ENCODE measurements at places on chromosomes 13 and 19.

DNA sequence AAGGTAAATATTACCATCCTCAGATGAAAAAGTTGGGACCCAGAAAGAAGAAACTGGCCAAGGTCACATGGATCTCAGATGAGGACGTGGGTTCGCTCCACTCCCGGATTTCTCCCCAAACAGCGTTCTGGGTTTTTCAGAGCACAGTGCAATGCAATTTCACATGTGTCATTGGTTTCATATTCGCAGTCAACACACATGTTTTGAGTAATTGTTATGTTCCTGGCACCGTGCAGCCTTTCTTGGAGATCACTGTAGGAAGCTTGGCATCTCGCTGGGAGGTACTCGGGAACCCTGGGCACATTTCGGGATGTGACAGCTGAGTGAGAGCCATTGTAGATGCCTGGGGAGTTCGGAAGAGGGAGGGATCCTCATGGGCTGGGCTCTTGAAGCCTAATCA lies 26.2 kb upstream of the CEBPG start:
- no peak for DNase-seq

DNA sequence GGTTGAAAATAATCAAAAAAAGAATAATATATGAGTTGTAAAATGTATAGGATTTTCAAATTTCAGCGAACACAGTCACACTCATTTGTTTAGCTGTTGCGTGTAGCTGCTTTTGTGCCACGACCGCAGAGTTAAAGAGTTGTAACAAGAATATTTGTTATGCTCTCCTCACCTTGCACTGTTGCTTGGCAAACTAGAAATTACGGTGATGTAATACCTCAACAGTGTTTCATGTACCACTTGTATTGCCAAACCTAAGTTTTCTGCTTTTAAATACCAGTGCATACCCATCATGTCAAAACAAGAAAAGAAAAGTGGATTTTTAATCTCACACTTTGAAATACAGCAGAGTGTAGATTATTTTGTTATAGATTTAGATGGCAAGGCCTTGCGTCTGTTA lies 201.1 kb downstream of the NBEA start:
- no peak for DNase-seq

GRCh38 chr13:72983085-72983768 lies 75.6 kb upstream of the KLF5 start:
- DNase-seq, result no peak

DNA sequence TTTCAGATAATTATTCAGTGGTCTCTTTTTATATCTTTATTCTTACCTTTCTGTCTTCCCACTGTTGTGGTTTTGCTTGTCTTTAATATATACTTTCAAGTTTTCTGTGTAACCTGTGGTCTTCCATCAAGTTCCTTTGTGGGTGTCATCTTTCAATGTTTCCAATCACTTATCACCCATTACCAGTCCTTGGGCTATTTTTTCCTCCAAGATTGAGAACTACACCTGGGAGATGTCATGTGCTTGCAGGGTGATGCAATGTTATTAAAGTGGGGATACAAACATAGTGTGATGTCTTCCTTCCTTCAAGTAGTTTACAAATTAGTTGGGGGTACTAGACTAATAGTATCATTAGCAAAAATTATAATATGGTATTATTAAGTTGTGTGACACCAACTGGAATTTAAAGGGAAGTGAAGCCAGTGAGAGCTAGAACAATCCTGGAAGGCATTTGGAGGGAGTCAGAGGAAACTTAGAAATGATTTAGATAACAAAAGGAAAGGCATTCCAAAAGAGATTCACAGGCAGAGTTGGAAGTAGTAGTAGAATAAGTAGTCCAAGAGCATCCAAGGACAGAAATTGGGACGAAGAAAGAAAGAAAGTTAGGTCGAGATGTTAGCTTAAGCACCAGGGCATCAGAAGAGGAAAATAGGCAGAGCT lies 3.4 kb downstream of the FNDC3A start:
- DNase-seq, result peak; percentile 71

GRCh38 chr19:32287086-32287485 lies 58.3 kb upstream of the ZNF507 start:
- DNase-seq, result no peak

GRCh38 chr13:94188201-94188854 lies 291.2 kb downstream of the DCT start:
- peak; percentile 48 for DNase-seq

Measured in GM23338 (cell line).